Muscle of arm (tissue), 14 donors: ENCODE measurements at places on chromosomes 16 and 17.

DNA sequence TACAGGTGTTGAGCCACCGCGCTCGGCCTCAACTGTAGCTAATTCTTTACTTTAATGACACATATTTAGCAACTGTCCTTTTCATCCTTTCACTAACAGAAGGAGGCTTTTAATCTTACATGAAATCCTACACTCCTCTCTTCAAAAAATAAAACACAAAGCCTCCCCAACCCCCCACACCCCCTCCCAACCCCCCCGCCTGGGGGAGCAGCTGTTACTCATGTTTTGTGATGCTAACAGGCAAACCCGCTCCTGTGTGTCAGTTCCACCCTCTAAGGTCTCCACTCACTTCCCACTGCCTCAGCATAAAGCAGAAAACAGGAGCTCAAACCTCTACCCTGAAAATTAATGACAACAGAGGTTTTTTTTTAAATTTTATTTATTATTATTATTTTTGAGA, 55.4 kb upstream of the SLC25A19 start:
- no peak for DNase-seq

- DNase-seq: no peak
Observed at GRCh38 chr17:27856676-27857432, 36.3 kb downstream of the LYRM9 start.

GRCh38 chr16:56238188-56238587, 46.9 kb downstream of the GNAO1 start:
- no peak for DNase-seq

- DNase-seq: no peak
Observed at GRCh38 chr16:30068750-30069610, 3.4 kb downstream of the ALDOA start.

DNA sequence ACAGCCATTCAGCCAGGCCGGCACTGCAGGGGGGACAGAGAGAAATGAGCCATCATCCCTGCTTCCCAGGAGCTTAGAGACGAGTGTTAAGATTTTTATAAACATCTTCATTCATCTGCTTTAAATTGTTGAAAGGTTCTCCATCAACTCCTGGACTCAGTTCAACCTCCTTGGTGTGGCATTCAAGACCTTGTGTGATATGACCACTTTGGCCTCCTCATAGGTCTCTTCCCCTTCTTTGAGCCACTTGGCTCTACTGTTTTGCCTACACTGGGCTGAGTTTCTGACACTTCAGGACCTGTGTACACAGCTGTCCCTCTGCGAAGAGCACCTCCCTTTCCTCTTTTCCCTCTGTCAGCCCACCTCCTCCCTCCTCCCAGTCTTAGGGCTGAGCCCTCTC, 4.3 kb downstream of the DOC2B start:
- no peak for DNase-seq

DNA sequence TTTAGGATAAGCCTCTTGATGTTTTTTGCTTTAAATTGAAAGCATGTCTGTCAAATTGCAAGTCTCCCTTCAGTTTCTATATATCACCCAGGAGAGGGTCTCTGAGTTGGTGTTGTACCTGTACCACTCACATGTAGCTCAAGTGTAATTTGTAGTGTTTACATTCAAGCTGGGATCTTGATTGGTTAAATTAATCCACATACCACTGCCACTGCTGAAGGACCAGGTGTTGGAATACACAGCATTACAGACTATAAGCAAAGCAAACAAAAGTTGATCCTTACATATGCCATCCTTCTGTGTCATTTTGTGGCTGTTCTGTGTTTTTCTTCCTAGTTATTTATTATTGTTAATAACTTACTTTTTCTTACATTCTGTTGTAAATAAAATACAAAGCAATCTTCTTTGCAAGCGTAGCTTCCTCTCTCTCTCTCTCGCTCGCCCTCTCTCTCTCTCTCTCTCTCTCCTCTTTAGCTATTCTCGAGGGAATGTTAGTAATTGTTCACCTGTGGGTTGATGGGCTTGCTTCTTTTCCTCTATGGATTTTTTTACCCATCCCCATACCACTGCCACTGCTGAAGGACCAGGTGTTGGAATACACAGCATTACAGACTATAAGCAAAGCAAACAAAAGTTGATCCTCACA, 20.8 kb upstream of the NOL11 start:
- DNase-seq: no peak

GRCh38 chr17:72456075-72456474, 335.3 kb downstream of the SOX9 start:
- no peak for DNase-seq

DNA sequence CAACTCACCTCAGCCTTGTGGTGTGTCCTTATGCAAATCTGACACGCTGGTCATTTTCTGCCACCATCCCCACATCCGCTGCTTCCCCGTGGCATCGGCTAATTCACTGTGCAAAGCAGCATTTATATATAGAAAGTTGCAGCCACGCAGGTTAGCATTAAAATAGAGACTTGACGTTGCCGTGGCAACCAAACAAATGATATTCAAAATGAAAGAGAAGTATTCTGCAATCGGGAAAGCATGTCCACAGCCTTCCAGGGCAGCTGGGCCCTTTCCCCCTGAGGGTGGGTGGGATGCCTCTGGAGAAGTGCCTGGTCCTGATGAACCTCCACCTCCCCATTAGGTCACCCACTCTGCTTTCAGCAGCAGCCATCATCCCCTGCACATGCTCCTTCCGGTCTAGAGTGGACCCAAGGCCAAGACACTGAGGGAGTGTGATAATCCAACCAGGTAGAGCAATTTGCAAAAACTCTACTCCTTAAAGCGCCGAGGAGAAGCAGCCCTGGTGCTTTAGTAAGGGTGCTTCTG, 138.7 kb downstream of the GAS7 start:
- DNase-seq: peak; percentile 90

- DNase-seq: no peak
Observed at GRCh38 chr17:59278406-59278805, 53.0 kb upstream of the YPEL2 start.

- no peak for DNase-seq
Observed at GRCh38 chr17:7486181-7486580, 2.0 kb downstream of the POLR2A start.
